Muscle of leg (tissue), 16 donors: ENCODE measurements at places on chromosomes 12 and 14. TPM values are rescaled to one million over a fixed set of nuclear protein-coding genes. Genes with fewer than 3 reads are reported as not detected.

IFNG gene
- not detected for polyA plus RNA-seq

SLC7A8 gene
- polyA plus RNA-seq: 2.6 TPM

CCDC175 gene
- polyA plus RNA-seq: not detected

FGF6 gene
- 22.5 TPM for polyA plus RNA-seq

B3GNT4 gene
- polyA plus RNA-seq: 0.14 TPM

CLEC1B gene
- 0.08 TPM for polyA plus RNA-seq

GPR162 gene
- polyA plus RNA-seq: 16.3 TPM

PTPRO gene
- polyA plus RNA-seq: 1.0 TPM

CYP46A1 gene
- 2.4 TPM for polyA plus RNA-seq

TCL1B gene
- polyA plus RNA-seq: not detected

MAP3K12 gene
- polyA plus RNA-seq: 12.1 TPM

DNA sequence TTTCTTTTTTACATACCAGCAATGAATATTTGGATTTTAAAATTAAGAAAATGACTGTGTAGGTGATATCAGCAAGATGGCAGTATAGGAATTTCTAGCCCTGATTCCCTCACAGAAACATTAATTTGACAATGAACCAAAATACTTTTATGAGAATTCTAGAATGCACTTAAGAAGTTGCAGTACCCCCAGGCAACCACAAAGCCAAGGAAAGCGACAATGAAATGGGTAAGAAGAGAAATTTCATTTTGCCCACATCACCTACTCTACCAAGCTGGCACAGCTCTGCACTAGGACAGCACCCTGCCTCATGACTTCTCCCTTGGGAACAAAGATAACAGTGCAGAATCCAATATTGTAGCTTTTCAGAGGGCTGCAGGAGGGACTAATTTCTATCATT, 6.6 kb downstream of the OR9K2 start:
- DNase-seq: no peak

DNA sequence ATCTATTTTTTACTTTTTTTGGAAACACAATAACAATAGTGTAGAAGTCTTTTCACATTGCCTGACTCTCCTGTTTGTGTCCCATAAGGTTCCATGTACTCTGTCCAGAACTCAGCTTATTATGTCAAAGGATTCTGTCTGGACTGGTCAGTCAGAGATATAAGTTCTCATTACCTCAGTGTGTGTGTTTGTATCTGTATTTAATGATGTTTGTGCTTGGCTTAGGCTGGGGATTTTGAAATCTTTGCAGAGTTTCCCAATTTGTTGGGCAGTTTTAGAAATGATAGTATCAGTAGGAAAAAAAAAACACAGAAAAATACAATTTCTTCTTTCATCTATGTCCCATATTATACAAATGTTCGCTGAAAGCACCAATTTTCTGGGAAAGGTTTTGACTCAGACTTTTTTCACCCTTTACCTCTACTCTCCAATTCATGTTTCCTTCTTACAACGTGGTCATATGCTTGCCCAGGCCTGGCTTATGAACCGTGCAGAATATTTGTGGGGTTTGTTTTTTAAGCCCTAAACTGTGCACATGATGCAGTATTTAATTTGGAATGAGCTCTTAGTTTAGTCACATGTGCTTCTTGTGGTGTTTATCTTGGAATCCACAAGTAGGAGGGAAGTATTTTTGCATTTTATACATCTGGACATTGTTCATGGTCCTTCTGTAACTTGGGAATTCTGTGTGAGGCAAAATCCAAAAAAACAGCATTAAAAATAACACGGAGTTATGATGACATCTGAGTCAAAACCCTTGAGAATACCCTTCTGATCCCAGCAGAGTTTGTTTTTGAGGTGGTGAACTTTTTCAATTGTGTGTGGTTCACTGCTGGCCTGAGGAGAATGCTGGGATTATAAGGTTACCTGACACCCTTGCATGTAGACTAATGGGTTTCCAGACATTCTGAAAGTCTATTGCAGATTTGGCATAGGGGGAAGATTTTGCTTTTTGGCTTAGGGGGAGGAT, 121.2 kb downstream of the RAD51B start:
- DNase-seq: peak; percentile 94

- DNase-seq: no peak
These were observed 342.6 kb upstream of the CCDC196 start for GRCh38 chr14:66143387-66144112.

DNA sequence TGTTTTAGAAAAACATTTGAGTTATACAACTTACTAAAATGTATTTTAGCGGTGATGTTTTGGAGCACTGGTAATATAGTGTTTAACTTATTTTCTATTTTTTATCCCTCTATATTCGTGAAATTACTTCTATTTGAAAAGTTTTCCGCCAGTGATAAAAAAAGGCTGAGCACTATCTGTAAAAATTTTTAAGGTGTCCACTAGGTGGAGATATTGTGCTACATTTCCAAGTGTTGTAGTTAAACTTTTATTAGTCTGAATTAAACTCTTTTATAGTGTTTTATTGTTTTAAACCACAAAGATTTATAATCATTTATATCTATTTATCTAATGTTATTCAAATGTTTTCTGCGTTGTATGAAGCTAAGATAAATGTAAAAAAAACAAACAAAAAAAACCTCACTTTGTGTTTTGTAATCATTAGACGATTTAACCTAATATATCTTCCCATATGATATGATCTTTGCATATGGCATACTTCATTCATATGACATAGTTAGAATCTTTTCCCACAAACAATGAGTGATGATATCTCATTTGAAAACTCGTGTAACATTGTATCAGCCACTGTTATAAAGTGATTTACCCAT, 11.8 kb downstream of the ALG10B start:
- DNase-seq: peak; percentile 39

DNA sequence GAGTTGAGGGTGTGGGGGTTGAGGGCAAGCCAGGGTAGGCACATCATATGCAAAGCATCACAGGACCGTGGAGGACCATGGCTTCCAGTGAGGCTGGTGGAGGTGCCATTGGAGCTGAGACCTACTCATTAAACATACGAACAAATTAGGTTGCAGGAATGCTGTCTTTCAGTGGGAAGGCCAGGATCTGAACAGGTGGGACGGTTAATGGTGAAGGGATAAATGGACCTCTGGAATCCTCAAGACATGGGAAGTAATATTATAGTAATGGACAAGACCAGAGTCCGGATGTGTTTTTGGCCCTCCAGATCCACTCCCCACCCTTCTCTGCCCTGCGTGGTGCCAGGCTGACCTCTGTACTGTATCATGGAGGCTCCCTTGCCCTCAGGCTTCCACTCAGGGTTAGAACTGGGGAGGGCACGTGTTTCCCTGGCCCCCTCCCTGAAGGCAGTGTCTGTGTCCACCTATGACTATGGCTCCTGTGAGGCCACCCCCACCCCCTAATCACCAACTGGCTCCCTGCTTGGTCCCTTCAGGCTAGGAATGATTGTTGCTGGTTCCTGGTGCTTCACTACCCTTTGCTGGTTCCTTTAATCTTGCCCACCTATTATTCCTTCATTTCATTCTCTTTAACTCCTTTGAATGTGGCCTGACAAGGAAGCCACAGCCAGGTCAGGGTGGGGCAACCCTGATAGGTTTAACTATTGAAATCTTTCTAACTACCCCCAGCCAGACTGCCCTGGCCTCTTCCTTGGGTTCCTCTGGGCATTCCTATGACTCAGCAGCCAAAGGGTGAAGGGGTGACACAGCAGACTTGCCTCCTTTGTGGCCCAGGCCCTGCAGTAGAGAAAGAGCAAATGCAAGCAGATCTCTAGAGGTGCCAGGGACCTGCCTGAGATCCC, 10.7 kb downstream of the DHRS2 start:
- DNase-seq: no peak

DNA sequence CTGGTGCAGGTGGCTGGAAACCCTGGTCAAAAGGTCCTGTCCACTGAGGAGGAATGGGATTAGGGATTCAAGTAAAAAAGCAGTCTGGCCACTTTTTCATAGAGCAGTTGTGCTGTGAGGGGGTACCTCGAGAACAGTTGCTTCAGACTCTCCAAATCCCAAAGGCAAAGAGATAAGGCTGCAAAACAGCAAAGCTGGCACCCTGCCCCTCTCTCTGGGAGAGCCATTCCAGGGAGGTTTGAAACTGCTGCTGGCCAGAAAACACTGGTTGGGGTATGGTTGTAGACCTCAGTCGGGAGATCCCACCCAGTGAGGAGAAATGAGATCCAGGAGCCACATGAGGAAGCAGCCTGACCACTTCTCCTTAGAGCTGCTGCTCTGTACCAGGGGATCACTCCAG, 137.3 kb downstream of the CEP83 start:
- no peak for DNase-seq

DNA sequence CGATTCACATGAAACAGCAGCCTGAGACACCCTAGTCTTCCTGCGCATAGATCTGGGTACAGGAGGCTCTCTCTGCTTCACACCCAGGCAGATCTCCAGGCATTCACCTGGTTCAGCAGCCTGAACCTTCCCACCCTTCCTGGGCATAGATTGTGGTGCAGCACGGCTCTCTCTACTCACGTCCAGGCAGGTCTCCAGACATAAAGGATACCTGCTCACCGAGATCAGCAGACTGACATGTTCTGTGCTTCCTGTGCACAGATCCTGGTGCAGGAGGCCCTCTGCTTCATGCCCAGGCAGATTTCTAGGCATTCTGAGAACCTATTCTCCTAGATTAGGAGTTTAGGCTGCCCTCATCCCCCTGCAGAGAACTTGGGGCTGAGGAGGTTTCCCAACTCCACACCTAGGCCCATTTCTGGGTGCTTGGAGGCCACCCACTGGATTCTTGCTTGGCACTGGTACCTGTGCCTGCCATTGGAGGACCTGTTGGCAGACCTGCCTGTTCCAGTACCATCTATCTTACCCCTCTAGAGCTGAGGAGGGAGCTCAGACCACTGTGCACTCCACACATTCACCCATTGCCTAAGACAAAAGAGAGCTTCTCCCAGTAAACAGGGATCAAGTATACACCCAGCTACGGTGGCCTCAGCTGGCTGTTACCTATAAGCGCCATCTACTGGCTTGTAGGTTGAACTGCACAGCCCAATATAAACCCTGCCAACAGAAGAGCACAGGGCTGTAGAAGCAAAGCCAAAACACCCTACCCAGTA, 28.0 kb upstream of the GARIN6 start:
- DNase-seq: no peak

DNA sequence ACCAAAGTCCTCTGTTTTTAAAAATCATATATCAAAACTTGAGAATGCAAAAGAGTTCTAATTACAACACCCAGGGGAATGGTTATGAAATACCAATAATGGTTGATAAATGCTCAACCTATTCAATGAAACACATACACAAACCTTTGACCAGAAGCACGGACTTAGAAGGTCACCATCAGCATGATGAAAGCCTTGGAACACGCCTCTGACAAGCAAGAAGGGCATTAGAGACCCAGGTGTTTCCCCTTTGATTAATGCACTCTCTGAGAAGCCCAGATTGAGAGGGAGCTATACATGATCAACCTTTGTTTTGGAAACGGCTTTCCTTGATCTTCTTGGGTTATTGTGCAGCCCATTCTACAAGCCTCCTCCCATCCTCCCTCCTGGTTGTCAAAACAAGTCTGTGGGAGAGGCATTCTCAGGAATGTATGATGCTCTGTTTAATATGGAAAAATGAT, 69.0 kb downstream of the ZFP36L1 start:
- DNase-seq: peak; percentile 59

GRCh38 chr14:69937367-69938081, 58.3 kb downstream of the SMOC1 start:
- DNase-seq: no peak

GRCh38 chr12:52787324-52788191, 8.4 kb downstream of the KRT3 start:
- DNase-seq: peak; percentile 81

DNA sequence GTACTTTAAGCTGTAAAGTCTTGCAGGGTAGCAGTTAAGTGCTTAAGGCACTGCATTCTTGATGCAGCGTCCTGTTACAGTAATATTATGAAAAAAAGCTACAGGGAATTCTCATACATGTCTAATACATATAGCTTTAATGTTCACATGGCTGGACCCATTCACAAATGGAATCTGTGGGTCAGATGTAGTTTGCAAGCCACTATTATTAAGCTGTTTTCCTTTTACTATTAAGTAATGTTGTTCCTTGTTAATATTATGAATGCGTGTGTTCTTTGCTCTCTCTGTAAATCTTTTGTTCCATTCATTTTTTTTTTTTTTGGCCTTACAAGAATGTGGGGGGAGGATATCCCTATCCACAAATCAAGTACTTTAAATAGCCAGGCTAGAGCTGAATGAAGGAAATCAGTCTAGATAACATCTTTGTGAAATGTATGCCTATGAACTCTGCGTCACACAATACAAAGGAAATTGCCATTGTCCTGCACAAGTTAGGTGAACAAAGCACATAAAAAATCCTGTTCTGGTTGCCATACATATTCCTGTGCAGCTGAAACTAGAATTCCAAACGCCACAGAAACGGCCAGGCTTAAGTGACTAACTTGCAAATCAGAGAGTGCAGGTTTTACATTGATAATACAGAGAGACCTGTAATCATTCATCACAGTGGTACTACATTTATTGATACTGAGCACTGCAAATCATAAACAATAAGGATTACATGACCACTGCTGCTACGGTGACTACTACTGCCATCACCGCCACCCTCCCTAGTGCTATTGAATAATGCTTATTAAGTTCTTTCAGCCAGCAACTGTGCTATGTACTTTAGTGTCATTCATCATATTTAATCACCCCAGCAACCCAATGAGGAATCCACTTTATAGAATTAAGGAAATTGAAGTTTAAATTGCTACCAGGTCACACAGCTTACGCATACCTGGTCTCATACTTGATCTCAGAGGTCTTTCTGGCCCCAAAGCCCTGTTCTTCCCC, 111.9 kb downstream of the HMGA2 start:
- DNase-seq: peak; percentile 54

DNA sequence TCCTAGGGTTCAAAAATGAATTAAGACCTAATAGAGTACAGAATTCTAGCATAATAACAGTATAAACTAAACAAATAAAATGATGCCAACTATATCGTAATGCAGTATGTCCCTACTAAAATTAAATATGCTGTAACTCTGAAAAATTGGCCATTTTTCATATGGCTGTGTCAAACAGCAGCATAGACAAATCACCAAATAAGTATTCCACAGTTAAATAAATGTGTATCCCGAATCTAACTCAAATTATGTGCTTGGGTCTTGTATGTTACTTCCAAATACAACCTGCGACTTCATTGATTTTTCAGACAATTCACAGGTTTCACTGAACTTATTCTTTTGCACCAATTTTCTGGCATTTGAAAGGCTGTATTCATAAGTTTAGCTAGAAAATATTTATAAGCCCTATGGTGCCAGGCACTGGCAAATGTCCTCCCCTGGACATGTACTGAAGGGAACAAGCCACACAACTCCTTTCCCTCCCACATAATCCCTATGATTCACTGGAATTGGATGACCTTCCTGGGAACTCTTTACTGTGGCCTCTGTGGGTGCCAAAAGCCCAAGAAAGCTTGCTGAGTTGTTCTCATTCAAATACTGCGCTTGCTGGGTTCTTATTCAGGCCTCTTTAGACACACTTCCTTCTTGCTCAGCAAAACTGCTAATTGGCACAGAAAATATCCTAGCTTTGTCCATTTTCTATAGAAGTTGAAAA, 108.8 kb downstream of the KITLG start:
- peak; percentile 91 for DNase-seq
